Stimulated activated CD8-positive, alpha-beta memory T cell treated with anti-CD3 and anti-CD28 coated beads, Interleukin-4, amount 100 ng/mL, for 1 hour (primary cell): ENCODE measurements at places on chromosomes 6 and 20.

- DNase-seq: no peak
Measured at GRCh38 chr6:1720620-1721322, 111.1 kb downstream of the FOXC1 start.

DNA sequence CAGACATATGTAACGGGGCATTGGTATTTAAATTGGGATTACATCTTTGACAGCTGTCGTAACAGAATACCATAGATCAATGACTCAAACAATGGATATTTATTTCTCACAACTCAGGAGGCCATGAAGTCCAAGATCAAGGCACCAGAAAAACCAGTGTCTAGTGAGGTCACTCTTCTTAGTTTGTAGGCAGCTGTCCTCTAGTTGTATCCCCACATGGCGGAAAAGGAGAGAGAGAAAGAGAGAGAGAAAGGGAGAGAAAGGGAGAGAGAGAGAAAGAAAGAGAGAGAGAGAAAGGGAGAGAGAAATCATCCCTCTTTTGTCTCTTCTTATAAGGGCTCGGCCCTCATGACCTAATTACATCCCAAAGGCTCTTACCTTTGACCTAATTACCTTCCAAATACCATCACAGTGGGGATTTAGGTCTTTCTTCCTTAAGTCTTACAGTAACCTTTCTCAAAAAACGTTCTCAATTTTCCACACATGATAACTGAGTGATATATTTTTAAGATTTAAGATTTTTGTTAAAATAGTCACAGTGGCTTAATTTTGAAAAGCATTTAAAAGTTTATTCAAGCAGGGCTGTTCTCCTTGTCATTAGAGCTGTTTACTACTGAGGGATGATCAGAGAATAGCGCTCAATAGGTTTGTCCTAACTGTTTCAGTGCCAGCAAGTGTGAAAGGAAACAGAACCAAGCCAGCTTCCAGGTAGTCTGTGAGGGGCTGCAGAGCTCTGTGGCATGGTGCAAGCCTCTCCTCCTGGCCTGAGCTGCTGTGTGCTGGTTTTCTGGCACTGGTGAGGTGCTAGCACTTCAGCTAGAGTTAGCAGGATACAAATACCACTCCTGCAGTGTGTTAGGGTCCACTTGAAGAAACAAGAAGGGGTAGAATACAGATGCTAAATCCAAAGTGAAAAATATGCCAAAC, 79.0 kb downstream of the IMPG1 start:
- no peak for DNase-seq

- no peak for DNase-seq
Measured at GRCh38 chr6:84227044-84227433, 404 bp downstream of the CEP162 start.

- DNase-seq: no peak
Measured at GRCh38 chr6:69866351-69866769, at the start of gene COL19A1. Gene COL19A1, plus strand, starts transcription at chr6:69866556. Its CDS starts 13,012 bp downstream, at chr6:69879568.

- no peak for DNase-seq
Measured at GRCh38 chr20:58231683-58232082, 3.2 kb upstream of the ANKRD60 start.

DNA sequence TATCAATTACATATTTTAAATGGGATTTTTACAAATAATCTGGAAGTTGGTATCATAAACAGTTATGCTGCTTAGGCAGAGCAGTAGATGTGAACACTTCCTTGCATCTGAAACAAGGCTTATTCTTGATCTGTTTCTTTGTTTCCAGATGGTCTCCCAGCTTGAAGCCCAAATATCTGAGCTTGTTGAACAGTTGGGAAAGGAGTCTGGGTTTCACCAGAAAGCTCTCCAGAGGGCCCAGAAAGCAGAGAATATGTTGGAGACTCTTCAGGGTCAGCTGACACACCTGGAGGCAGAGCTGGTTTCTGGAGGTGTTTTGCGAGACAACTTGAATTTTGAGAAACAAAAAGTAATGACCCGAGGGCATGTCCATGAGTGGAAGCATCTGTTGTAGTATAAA, 91.9 kb downstream of the CCDC170 start:
- DNase-seq: no peak

GRCh38 chr6:135141728-135142127, 39.4 kb upstream of the MYB start:
- DNase-seq: no peak

- DNase-seq: no peak
Measured at GRCh38 chr6:170031684-170032121, 259.2 kb downstream of the DLL1 start.

DNA sequence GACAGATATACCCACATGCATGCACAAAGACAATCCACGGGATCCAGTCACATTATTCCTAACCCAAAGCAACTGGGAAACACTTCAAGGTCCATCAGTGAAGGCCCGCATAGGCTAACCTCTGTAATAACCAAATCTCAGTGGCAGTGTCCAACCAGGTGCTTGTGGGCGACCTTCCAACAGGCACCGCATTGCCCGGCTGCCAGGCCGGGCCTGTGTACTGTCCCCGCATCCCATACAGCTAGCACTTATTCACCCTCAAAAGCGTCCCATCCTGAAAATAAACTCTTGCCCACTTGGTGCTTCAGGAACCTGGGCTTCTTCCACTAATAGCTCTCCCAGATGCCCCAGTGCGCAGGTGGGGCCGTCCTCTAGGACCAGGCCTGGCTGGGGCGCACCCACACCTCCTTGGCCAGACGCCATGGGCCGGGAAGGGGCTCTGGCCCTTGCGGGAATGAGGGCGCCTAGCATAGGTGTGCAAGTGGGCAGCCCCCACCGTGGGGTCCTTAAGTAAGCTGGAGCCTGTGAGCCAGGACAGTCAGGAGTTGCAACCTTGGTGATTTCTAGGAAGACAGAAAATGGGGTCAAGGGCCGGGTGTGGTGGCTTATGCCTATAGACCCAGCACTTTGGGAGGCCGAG, 1.1 kb upstream of the ENTPD6 start:
- DNase-seq: no peak

GRCh38 chr6:93624408-93624807, 205.0 kb upstream of the EPHA7 start:
- no peak for DNase-seq

DNA sequence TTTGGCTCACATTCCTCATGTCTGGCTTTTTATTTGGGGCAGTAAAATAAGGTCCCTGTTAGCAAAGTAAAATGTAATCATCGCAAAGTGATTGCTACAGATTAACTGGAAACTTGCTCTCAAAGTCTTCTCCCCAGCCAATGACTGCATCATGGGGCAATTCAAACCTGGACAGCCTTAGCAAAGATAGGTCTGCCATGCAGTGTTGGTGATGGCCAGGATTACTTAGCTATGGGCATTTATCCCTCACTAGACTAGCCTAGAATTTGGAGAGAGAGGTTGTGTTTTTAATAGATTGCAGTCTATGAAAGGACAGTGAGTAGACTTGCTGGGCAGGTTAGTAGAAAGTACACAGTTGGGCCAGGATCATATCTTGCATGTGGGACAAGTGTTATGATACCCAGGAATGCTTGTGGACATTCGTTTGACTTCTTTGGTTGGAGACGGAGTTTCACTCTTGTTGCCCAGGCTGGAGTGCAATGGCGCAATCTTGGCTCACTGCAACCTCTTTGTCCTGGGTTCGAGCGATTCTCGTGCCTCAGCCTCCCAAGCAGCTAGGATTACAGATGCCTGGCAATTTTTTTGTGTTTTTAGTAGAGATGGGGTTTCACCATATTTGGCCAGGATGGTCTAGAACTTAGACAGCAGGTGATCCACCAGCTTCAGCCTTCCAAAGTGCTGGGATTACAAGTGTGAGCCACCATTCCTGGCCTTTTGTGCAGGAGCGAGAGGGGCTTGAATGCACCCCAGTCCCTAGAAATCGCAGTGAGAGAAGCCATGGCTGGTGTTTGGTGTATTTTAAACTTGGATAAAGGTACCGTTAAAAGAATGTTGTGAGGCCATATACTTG, 3.4 kb downstream of the RPS12 start:
- no peak for DNase-seq

- DNase-seq: no peak
Measured at GRCh38 chr6:138485005-138485545, 14.2 kb downstream of the NHSL1 start.

GRCh38 chr6:85066266-85066665, 301.9 kb upstream of the TBX18 start:
- DNase-seq: no peak

DNA sequence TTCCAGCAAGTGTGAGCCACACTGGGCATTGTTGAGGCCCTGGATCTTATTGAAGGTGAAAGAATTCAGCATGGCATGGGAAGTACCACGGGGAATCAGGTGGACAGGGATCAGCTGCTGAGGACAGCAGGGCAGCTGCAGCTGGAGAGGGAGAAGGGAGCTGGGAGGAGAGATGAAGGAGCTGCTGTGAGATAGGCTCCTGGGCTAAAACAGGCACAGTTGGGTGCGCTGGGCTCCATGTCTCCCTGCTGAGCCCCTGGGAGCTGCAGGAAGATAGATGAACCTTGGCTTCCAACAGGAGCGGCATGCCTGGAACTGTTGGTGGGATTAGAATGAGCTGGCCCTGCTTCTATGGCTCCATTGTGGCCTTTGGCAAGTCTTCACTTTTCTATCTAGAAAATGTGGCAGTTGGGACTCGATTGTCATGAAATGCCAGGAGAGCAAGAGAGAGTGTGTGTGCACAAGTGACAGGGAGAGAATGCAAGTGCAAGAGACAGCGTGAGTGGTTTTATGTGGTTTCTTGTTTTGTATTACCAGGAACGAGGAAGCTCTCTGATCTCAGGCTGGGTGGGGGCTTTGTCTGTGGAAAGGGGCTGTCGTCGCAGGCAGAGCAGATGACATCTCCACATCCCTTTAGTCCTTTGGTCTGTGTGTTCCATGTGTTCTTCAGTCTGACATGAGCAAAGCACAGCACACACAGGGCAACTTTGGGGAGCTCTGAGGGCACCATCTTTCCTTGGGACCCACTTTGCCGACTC, 20.4 kb downstream of the SNPH start:
- no peak for DNase-seq

- DNase-seq: no peak
Measured at GRCh38 chr6:79313254-79313653, 78.8 kb upstream of the HMGN3 start.

DNA sequence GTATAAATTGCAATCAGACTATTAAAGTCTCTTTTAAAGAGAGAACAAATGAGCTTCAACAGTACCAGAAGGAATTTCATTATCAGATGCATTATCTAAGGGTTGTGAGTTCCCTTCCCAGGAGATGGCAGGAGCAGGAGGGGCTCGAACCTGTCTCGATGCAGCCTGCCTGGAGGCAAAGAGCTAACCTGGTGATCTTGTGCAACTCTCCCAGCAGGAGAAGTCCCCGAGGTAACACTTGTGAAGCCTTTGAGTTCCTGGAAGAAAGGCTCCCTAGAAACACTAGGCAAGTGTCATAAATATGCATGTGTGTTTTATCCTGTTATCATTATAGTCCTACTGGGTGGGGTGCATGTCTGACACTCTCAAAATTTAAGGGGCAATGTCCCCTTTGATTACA, 232.2 kb upstream of the ARID1B start:
- no peak for DNase-seq

- DNase-seq: no peak
Measured at GRCh38 chr6:167826896-167827582, at the start of gene AFDN. Gene AFDN, plus strand, starts transcription at chr6:167826911. Its CDS starts 222 bp downstream, at chr6:167827133.

- no peak for DNase-seq
Measured at GRCh38 chr6:117605169-117605826, 3.0 kb upstream of the GOPC start.

DNA sequence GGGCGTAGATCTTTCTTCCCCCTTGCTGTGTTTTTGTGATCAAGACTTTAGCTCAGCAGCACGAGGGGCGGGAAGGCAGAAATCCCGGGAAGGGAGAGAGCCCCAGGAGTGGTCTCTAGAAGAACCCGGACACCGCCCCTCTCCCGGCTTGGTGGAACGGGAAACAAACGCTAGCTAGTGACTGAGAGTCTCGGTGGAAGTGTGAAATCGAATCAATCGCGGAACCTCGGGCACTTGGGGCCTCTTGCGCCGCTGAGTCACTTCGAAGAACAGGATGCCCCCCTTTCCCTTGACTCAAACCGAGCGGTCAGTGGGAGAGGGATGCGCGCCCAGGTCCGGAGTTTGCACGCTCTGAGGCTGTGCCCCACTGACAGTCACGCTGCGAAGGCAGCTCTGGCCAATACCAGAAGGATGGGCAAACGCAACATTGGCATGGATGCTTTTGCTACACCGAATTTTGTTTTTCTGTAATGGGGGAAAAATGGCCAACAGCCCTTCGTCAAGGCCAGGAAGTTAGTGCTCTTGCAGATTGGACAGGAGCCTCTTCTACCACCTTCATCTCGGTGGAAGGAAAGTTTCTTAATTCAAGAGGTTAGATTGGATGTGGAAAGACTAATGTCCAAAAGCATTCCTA, 1.6 kb upstream of the OLIG3 start:
- DNase-seq: no peak

- no peak for DNase-seq
Measured at GRCh38 chr6:97882755-97883154, 599.7 kb upstream of the MMS22L start.
